Coronary artery (tissue), 2 donors: ENCODE measurements at places on chromosomes 3 and 15.
A peak's percentile ranks its signal among the peaks of the same experiment; 100 is the strongest.

GRCh38 chr15:58269455-58270414 lies 131.6 kb downstream of the AQP9 start:
- DNase-seq, result no peak

DNA sequence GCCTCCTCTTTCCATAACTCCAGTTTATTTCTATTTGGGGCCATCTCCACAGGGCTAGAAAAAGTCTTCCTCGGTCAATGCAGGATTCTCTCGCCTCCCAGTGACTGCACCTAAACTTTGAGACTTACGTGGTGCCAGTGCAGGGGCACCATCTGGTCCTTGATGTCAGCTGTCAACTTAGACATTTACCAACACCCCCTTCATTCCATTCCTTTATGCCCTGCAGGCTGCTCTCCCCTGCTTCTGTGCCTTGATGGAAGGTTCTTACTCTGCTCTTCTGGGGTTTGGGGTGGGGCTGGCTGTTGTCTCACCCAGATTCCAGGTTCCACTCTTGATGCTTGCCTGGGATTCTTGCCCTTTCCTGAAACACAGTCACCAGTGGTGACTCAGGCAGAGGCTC lies 101.8 kb downstream of the ST8SIA2 start:
- DNase-seq, result no peak

DNA sequence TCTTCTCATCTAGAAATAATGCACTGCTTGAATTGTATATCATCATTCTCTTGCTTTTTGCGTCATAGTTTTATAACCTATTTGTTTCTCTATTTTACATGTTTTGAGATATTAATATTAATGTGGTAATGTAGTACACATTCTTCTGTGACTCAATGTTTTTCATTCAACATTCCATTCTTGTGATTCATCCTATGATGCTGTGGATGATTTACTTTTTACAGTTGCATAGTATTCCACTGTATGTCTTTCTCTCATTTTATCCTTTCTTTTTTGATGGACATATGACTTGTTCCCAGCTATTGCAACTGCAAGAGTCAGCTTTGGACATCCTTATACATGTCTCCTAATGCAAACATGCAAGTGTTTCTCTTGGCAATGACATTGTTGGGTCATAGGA lies 20.6 kb upstream of the VEPH1 start:
- DNase-seq, result no peak

- DNase-seq, result no peak
Measured at GRCh38 chr15:38886315-38887163, 321.9 kb upstream of the RASGRP1 start.

DNA sequence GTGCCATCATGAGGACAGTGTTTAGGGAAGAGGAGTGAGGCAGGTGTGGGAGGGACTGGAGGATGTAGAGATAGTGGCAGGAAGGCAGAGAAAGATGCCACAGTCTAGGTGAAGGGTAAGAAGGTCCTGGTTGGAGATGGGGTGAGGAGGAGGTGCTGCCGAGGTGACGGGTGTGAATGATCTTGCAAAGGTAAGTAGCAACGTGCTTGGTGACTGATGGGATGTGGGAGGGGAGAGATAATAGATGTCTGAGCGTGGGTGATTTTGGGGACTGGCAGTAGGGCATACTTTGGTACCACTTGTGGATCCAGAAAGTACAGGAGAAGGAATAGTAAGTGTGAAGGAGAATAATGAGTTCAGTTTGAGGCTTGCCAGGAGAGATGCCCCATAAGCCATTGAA lies 27.2 kb downstream of the EPHB3 start:
- DNase-seq, result no peak

DNA sequence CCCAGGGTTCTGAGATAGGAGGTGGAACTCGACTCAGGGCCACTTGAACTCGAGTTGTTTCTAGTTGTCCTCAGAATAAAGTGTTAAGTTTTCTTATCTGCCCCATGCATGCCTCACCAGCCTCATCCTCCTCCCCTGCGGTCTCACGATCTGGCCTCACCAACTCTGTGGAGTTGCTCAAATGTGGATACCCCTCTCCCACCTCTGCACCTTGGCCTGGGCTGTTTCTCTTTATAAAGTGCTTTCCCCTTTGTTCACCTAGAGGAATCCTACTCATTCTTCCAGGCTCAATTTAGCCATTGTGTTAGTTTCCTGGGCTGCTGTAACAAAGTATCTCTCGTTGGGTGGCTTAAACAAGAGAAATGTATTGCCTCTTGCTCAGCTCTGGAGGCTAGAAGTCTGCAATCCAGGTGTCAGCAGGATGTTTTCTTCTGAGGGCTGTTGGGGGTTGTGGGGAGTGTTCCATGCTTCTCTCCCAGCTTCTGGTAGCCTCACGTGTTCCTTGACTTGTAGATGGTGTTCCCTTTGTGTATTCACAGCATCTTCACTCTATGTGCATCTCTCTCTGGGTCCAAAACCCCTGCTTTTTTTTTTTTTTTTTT lies 100.7 kb downstream of the MEX3B start:
- no peak for DNase-seq

DNA sequence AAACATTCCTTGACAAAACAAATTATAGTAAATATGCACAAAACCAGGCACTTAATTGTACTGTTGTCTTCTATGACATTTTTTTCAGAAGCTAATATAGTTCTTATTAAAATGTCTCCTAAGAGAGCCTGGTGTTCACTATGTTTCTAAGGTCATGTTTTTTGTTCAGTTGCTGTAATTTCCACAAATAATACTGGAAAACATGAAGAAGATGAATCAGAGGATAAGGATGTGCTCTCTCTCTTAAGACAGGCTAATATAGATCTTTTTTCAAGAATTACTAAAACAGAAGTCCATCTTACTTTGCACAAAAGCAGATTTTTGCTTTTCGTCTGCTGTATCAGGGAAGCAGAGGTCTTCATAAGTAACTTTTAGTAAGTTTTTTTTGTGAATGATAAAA lies 823.0 kb upstream of the NECTIN3 start:
- no peak for DNase-seq

DNA sequence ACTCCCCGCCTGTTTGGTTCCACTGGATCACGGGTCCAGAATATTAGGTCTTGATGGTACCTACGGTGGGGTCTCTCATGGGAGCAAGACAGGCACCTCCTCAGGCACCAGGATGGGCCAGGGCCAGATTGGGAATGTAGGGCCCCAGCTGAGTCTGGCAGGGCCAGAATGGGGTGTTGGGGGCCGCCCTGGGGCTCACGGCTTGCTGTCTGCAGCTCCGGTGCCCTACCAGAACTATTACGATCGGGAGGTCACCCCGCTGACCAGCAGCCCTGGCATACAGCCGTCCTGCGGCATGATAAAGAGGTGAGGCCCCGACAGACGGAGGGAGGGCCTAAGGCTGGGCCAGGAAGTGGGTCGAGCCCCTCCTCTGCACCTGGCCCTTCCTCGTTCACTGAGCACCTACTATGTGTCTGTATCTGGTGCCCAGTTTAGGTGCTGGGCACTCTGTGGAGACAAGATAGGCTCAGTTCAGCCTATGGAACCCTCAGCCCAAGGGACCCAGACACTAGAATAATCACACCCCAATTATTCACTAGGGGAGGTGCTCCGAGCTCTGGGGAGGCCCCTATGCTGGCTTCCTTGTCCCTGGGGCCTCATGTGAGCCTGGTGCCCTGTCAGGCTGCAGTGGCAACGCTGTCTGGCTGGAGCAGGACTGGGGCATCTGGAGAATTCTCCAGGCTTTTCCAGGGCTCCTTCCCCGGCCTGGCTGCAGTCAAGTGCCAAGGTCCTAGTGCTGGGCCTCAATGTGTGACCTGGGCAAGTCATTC lies 37.9 kb downstream of the PSTPIP1 start:
- DNase-seq, result peak; percentile 57

DNA sequence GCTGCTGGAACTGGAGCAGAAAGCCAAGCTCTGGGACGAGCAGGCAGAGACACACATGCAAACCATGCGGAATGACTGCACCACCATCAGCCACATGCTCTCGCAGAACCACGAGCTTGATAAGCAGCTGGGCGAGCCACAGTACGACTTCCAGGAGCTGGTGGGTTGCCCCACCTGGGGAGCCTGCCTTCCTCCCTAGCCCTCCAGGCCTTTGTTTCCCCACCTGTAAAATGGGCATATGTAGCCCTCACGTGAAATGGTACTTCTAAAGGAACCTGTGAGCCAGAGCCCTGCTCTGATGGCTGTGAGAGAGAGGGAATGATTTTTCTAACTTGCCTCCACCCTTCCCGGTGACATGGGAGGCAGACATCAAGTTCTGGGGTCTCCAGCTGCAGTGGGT lies 44.6 kb upstream of the GOLGA6B start:
- DNase-seq, result no peak

- DNase-seq, result no peak
Measured at GRCh38 chr3:177828208-177828565, 630.9 kb upstream of the TBL1XR1 start.

DNA sequence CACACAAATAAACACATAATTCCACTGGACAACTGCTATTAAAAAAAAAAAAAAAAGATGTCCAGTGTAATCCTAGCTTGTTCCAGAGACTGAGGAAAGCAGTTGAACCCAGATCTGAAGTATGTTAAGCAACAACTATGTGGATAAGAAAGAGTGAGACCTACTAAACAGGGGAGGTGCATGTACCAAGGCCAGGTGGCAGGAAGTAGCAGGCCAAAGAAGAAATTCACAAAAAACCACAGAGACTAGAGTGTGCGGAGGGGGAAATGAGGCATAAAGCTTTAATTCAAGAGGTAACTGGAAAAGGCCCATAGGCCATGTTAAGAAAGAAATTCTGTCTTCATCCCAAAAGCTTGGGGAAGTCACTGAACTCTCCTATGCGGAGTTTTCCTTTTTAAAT lies 490.0 kb downstream of the NAALADL2 start:
- DNase-seq, result no peak

DNA sequence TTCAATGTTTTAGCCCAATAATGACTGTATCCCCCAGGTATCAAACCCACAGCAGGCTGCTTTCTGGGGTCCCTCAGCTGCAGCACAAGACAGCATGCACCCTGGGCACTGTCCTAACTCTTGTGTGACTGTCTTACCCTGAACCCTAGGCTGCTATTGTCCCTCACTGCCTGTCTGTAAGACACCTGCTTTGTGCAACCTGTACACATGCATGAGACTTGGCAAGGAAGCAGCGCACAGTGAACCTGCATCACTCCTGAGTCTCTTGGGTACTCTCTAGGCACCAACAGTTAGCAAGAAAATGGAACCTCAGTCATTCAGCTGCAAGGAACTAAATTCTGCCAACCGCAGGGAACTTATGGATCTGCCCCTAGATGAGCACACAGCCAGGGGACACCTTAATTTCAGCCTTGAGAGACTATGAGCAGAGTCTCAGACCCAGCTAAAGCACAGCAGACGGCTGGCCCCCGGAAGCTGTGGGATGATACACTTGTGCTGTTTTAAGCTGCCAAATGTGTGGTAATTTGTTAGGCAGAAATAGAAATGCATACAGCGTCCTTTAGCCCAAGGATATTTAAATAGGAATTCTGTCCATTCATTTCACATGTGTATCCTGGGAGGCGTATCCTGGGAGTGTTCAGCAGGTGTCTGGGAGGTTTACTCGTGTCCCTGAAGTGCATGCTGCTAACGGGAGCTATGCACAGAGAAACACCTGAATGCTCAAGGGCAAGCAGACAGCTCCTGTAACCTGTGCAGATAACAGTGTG lies 223.8 kb downstream of the KLF13 start:
- no peak for DNase-seq

DNA sequence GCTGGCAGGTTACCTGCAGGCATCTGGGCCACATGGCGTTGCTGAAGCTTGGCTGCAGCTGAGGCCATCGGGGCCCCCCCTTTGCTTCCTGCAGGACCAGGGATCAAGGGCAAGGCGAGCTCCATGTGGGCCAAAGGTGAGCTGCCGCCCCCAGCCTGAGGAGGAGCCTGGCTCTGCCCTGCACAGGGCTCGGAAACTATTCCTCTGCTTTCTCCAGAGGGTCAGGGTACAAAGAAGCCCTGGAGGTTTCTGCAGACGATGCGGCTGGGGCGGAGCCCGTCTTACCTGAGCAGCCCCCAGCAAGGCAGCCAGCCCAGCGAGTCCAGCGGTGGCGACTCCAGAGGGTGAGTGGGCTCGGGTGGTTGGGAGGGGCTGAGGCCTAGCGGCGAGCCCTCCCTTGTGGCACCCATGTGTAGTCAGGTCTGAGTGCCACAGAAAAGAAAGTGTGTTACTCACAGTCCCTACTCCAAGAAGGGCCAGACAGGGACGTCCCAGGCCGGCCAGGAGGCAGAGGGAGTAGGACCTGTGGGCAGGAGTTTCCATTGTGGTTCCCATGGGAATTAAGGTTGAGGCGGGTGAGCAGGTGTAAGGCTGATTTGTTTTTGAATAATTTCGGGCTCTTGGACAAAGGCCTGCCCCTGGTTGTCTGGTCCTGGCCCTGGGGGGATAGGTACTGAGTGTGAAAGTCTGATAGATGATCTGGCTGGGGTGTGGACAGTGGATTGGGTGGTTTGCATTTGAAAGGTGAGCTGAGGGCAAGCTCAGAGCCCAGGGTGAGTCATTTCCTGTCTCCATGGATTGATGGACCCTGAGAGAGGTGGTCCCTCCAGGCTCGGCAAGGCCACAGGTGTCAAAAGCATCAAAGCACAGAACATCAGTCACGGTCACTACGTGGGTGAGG lies 25.4 kb downstream of the CFAP100 start:
- peak; percentile 71 for DNase-seq

- DNase-seq, result no peak
Measured at GRCh38 chr15:63238171-63238570, 39.2 kb upstream of the APH1B start.

- no peak for DNase-seq
Measured at GRCh38 chr15:100438570-100438969, 90.2 kb downstream of the CERS3 start.

DNA sequence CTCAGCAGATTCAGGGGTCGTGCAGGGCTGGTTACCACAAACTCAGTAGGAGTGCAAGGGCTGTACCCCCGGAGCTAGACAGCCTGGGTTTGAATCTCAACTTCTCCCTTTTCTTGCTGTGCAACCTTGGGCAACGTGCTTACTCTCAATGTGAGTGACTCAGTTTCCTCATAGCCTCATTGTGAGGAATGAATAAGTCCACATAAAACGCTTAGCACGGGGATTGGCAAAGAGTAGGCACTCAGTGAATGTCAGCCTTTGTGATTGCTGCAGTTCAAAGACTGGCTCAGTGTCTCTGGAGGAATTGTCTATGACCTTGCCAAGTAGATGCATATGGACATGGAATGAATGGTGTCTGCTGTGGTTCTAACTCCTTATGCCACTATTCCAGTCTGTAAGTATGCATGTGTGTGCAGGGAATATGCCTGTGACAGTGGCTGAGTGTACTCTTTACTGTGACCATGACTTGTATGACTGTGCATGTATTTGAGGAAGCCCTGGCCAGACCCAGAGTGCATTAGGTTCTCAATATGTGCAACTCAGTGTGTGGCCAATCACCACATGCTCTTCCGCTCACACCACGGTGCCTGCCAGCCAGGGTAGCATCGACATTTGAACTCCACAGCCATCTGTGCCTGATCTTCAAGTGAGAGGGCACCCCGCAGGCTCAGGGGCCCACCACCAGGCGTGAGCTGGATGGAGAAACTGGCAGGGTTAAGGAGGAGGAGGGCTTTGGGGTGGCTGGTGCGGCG lies 900 bp upstream of the HYAL3 start:
- no peak for DNase-seq

- DNase-seq, result no peak
Measured at GRCh38 chr15:68471541-68471940, 39.6 kb upstream of the ITGA11 start.

GRCh38 chr3:2390926-2391532 lies 292.4 kb downstream of the CNTN4 start:
- no peak for DNase-seq

GRCh38 chr3:114527036-114527644 lies 233.3 kb downstream of the TIGIT start:
- no peak for DNase-seq
